ENCODE measurements at places on chromosomes 4 and X.

- DNase-seq = no peak
Observed at GRCh38 chr4:24734511-24734910, 60.9 kb upstream of the SOD3 start.

- DNase-seq = no peak
Observed at GRCh38 chrX:153454901-153455550, 9.2 kb upstream of the TREX2 start.

GRCh38 chr4:39792529-39792928 lies 94.6 kb downstream of the UBE2K start:
- DNase-seq = no peak

- DNase-seq = no peak
Observed at GRCh38 chr4:105596684-105597083, 44.3 kb downstream of the ARHGEF38 start.

- DNase-seq = no peak
Observed at GRCh38 chr4:40316333-40316781, 18.8 kb upstream of the CHRNA9 start.

- no peak for DNase-seq
Observed at GRCh38 chr4:77158487-77158861, 1.5 kb downstream of the CCNG2 start.

DNA sequence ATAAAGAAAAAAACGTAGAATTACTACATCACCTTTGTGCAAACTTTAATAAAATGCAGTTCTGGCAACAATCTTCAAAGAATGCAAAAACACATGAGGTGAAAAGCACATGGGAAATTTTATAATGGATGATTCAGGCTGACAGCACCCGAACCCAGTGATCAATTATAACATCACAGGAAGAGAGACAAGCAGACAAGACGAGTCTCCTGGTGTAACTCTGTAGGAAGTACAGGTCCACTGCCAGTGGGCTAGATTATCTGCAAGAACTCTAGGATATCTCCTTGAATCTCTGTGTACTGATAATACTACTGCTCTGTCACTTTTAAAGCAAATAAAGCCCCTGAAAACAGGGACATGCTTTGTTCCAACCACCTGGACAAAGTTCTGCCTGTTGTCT lies 58.9 kb upstream of the NXF3 start:
- no peak for DNase-seq

Data from stimulated activated CD4-positive, alpha-beta T cell treated with anti-CD3 and anti-CD28 coated beads, Interleukin-1b, Interleukin-23, amount 100 ng/mL, for 1 hour (primary cell).